Kidney capillary endothelial cell (primary cell): ENCODE measurements at places on chromosomes 1 and 21.
A peak's percentile ranks its signal among the peaks of the same experiment; 100 is the strongest.

DNA sequence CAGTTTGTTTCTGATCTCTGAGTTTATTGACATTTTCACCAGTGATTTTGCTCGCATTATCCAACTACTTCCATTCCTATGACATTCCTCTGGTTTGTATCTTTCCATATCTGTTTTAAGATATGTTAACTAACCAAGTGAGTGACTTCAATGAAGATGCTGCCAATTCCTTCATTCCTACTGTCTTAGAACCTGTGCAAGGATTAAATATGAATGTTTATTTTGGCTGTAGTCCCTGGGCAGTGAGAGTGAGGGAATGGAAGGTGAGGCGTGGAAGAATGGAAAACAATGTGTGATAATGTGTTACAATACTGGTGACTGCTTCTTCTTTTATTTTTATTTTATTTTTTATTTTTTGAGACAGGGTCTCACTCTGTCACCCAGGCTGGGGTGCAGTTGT, 183.0 kb downstream of the SDCCAG8 start:
- no peak for DNase-seq

GRCh38 chr1:210332719-210333398, 4.2 kb downstream of the HHAT start:
- DNase-seq: no peak

- DNase-seq: peak; percentile 36
These were observed 474.5 kb downstream of the PTPRC start for GRCh38 chr1:199113265-199113869.

DNA sequence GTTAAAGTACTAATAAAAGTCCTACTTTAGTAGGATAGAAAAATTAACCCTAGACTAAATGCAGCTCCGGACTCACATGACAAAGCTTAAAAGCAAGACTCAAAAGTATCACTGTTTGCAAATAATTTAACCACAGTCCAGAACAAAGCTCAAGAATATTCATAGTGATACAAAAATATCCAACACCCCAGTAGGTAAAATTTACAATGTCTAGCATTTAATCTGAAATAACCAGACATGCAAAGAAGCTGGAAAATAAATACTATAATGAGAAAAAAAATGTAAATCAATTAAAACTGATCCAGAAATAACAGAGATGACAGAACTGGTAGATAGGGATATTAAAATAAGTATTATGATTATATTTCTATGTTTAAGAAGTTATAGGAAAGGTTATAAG, 67.0 kb downstream of the KIAA0319L start:
- no peak for DNase-seq

- no peak for DNase-seq
These were observed 1337.8 kb downstream of the AMY1C start for GRCh38 chr1:105087506-105087905.

- DNase-seq: peak; percentile 51
These were observed 88.4 kb downstream of the SDCCAG8 start for GRCh38 chr1:243343970-243344937.

GRCh38 chr1:201748335-201748734, 80.6 kb upstream of the IPO9 start:
- DNase-seq: peak; percentile 82

DNA sequence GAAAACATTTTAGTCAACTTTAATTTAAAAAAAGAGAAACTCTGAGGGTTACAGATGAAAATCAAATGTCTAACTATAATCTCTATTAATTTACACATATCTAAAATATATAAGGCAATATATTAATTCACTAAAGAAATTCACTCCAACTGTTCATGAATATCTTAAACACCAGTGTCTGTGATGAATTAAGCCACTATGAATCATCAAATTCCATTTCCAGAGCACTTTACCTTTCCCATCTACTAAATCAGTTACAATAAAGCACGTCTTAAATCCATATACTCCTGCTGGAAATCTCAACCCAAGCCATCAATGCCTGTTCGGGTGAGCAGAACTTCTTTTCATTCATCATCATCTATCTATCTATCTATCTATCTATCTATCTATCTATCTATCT, 4.3 kb downstream of the TAF5L start:
- DNase-seq: no peak

DNA sequence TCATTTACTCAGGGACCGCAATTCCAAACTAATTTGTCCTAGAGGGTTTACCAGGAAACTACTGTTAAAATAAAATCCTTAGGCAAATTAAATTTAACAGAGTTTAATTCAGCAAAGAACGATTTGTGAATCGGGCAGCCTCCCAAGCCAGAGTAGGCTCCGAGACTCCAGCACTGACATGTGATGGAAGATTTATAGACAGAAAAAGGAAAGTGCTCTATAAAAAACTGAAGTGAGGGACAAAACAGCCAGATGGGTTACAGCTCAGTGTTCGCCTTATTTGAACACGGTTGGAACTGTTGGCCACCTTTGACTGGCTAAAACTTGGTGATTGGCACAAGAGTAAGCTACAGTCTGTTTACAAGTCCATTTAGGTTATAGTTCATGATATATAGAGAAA, 35.2 kb upstream of the RCSD1 start:
- DNase-seq: no peak

DNA sequence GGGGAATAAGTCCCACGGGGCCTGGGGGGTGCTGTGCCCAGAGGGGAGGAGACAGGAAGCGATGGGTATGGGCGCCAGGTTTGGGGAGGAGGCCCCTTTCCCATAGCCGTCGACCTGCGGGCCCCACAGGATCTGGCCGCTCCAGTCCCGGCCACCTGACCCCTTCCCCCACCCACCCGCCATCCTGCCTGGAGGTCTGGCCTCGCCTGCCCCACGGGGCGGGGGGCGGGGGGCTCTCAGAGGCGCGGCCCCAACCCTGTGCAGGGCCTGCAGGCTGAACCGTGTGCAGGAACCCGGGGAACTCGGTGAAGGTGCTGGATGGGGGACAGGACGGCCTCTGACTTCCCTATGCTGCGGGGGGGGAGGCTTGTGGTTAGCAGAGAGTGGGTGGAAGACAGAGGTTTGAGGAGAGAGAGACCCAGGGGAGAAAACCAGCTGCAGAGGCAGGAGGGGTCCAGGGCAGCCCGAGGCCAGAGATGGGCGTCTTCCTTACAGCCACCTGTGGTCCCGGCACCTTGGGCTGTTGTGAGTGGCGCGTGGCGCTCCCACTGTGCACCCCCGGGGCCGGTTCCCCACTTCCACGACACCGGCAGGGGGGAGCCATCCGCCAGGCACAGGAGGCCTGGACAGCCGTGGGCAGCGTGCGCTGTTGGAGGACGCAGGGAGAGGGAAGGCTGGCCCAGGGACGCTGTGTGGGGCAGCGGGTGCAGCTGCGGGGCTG, 2.5 kb upstream of the TNFRSF18 start:
- no peak for DNase-seq

- DNase-seq: peak; percentile 10
These were observed 186.8 kb downstream of the SMYD3 start for GRCh38 chr1:246320286-246320685.

- no peak for DNase-seq
These were observed 141.1 kb upstream of the MAP1LC3C start for GRCh38 chr1:242139986-242140385.

- DNase-seq: no peak
These were observed 199.0 kb downstream of the RPS6KC1 start for GRCh38 chr1:213250041-213250440.
